ENCODE measurements at places on chromosomes 16 and 17.

DNA sequence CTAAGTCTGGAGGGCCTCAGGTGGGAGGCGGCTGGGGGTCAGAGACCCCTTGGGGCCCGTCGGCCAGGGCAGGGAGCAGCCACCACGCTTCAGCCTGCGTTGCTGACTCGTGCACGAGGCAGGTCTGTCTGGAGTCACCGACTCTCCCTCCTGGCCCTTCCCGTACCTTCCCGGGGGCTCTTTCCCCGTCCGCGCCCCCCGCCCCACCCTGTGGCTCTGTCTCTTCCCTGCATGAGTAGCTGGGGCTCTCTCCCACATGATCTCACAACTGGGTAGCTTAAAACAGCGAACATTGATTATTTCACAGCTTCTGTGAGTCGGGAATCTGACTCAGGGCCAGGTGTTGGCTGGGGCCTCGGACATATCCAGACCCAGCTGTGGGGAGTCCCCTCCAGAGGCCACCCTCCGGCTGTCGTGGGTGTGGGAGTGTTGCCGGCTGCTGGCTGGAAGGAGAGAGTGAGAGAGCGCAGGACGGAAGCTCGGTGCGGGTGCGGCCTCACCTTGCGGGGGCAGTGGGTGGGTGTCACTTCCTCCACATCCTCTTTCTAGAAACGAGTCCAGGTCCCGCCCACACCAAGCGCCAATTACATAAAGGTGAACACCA, 17.3 kb downstream of the BAHCC1 start:
- DNase-seq = no peak

DNA sequence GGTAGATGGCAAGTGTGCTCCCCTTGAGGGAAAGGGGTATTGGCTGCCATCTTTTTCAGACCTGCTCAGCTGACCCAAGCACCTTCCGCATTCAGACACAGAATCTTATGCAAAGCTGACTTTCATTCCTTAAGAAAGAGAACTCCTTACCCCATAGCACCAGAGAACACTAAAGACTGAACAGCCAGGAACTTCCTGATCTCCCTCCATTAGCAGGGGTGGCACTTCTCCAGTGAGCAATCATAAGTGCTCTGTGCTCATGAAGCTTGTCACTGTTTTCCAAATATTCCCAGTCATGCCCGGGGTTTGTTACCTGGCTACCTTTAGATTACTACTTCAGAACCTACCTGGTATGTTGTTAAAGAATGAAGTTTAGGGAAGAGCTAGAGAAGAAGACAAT, 11.9 kb downstream of the HSD17B2 start:
- no peak for DNase-seq

DNA sequence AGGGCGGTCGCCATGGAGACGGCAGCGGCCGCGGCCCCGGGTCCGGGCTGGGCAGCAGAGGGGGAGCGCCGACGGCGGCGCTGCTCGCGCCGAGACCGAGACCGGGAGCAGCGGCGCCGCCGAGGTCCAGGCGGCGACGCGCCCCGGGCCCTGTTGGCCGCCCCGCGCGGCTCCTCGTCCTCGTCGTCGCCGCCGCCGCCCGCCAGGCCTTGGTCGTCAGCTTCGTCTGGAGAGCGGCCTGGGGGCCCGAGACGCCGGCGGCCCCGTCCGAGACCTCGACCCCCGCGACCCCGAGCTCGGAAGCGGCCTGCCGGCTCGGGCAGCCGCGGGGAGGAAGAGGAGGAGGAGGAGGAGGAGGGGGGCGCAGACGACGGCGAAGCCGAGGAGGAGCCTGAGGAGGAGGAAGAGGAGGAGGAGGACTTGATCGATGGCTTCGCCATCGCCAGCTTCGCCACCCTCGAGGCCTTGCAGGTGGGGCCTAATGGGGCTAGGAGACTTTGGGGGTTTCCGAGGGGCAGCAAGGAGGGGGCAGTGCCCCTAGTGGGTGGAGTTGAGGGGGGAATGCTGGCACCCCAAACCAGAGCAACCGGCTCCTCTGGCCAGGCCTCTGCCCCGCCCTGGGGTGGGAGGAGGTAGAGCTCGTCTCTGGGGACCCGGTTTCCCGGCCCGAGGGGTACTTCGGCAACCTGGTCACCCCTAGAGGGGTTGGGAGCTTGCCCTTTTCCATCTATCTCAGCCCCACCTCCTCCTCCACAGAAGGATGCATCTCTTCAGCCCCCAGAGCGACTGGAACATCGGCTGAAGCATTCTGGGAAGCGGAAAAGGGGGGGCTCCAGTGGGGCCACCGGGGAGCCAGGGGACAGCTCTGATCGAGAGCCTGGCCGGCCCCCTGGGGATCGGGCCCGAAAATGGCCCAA, 1.5 kb downstream of the FBRS start:
- no peak for DNase-seq

GRCh38 chr16:90047714-90048346, 28.6 kb upstream of the DBNDD1 start:
- no peak for DNase-seq

DNA sequence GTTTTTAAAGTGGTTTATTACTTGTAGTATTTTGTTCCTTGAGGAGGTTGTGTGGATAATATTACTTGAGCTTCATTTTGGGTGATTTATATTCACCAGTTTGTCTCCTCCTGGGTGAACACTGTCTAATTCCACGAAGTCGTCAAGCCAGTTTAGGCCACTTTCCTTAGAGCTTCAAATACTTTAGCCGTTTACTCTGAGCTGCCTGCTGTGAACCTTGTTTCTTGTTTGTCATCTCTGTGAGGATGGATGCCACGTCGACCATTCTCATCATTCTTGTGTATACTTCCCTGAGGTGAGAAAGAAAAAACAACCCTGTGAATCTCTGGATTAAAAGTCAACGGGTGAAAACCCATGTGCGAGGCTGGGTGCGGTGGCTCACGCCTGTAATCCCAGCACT, 9.0 kb downstream of the KRT24 start:
- no peak for DNase-seq

DNA sequence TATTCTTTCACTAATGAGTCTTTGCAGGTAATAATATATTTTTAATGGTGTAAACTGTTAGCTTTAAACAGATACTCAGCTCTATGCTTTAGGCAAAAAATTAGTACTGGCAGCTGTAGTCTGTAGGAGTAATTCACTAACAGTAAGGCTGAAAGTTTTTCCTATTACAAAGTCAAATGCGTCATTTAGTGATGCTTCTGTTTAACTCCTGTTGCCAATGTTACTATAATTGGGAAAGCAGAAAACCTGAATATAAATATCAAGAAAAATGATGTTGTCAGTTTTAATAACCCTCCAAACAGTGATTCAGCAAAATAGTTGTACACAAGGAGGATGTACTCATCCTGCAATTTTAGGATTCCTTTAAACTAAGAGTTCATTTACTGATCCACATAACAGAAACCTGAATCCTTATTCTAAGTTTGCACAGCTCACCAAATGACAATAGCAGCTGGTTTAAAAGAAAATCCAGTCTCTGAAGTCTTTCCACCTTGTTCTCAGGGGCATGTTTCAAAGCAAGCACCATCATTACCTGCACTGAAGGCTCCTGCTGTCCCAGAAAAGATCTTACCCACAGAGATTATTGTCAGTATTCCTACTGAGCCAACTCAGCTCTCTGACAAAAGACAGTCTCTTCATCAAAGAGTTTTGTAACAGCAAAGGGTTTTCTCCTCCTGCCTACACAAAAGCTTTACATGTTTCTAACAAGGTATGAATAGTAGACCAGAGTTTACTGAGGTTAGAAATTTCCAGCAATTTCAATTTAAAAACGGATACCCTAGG, 4.2 kb downstream of the CDR2 start:
- no peak for DNase-seq

DNA sequence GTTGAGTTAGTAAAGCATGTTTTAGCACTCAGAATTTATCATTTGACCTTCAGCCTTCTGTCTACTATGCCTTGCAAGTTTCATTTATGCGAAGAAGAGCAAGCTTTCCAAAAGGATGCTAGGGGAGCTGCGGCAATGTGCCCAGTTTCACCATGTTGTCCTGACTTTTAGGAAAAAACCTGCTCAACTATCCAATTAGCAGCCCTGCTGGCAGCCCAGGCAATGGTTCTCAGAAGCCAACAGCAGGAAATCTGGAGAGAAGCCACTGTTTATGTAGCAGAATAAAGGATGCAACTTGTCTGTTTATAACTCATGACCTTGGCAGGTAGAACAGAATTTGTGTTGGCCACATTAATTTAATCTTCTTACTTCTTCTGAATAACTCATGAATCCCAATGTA, 230.8 kb downstream of the ABCC12 start:
- no peak for DNase-seq

GRCh38 chr16:4637501-4638166, 13.0 kb downstream of the MGRN1 start:
- no peak for DNase-seq

DNA sequence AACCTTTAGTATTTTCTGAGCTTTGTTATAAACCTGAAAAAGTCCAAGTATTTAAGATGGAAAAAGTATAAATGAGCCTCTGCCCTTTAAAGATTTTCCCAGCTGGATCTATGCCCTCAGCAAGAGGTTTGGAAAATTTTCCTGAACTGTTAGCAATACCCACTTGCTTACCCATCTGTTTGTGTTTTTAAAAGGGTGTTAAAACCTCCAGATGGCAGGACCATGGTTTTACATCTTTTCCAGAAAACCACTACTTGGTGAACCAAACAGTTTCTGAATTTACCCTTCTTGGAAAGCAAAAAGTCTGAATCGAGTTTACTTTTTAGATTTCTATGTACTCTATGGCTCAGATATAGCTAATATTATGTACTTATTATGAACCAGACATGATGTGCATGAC, 719 bp downstream of the PMFBP1 start:
- DNase-seq = no peak

- no peak for DNase-seq
Observed at GRCh38 chr16:397135-397661, at the start of gene NME4. TSS of gene NME4 (plus strand) at chr16:397199. CDS start at chr16:397223, 24 bp downstream.

DNA sequence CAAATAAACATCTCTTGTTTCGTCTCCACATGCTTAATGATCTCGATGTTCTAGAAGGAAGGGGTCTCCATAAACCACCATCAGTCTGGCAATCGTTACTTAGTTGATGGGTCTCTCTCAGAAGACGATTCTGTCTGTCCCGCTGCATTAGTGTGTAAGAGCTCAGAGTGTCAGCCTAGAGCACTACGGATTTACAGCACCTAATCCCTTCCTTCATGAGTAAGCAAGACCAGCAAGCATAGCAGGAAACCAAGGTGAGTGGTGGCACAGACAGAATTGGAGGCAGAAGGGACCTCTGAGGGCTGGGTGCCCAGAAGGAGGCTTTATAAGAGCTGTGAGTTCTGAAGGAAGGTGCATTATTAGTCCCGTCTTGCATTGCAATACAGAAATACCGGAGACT, 440.1 kb downstream of the RBFOX1 start:
- DNase-seq = no peak

DNA sequence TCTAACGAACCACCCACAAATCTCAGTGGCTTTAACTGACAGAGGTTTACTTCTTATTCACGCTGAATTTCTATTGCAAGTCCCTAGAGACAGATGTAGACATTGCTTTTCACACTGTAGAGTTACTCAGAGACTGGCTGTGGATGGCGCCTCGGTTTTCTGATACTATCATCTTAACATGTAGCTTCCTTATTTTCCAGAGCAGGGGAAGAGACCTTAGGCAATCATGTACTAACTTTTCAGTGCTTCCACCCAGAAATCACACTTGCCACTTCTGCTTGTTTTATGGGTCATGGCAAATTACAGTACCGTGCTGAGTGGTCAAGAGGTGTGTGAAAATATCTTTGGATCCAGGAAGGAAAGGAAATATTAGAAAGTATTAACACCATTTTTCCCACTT, 65.4 kb downstream of the MAF start:
- no peak for DNase-seq

GRCh38 chr17:68356949-68357455, 65.7 kb downstream of the ARSG start:
- DNase-seq = no peak

DNA sequence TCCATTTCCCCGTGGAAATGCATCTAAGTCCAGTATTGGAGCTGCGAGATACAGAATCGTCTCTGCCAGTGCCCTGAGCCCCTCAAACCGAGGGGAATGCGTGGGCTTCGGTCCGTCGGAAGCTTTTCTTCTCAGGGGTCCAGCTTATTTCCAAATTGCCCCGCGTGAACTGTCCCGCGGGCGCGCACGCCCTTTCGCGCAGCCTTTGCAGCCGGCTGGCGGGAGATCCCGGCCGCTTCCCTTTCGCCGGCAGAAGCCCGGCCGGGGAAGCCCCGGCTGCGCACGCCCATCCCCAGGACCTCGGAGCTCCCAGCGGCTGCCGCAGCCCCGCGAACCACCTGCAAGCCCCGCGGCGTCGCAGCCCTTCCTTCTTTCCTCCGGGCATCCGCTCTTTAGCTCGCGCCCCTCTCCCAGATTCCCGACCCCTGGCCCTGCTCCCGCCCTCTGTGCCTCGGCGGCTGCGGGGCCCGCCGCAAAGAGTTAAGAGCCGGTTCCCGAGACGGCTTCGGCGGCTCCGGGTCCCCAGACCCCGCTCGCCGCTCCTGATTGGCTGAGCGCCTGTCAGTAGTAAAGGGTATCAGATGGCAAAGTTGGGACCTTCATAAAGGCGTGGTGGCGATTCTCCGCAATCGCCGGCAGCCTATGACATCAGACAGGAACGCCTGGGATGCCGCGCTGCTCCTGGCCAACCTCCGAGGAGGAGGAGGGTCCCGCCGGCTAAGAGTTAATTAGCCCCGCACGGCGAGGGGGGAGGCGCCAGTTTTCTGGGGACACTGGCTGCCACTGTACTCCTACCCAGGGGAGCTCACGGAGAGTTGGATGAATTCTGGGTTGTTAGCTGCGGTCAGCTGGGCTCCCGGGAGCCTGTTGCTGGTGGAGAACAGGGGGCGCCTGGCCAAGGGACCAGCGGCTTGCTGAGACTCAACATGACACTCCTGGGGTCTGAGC, at the start of gene MYOCD:
MYOCD (plus strand) TSS at position 628 of the 948 bp plus-strand sequence; CDS start at position 927, 299 bp downstream.
- DNase-seq = no peak

Data from NCI-H510A treated with DMSO at 0.1 percent for 48 hours (cell line).